Activated CD4-positive, alpha-beta T cell treated with anti-CD3 and anti-CD28 coated beads, Interleukin-2, amount 10 ng/mL, durations not matched to agents 24 days and 14 days (primary cell): ENCODE measurements at places on chromosomes 12 and 14. TPM values are rescaled to one million over a fixed set of nuclear protein-coding genes. Genes with fewer than 3 reads are reported as not detected.
A peak's percentile ranks its signal among the peaks of the same experiment; 100 is the strongest.

SYCP3 gene
- 0.44 and 0.50 TPM in 2 replicates for total RNA-seq

LPCAT3 gene
- 29.2 and 29.5 TPM in 2 replicates for total RNA-seq

GRCh38 chr12:17928708-17929366, 161.2 kb downstream of the RERGL start:
- H3K36me3 ChIP-seq: no peaks in the 10 kb centered on the region
- no peaks in the 10 kb centered on the region for H3K4me1 ChIP-seq
- no peaks in the 10 kb centered on the region for H3K27me3 ChIP-seq
- DNase-seq: no peak

- no peaks in the 10 kb centered on the region for H3K36me3 ChIP-seq
- H3K4me3 ChIP-seq: no peak overlapping the region
- no peak for DNase-seq
These were observed 94.5 kb downstream of the CACNA1C start for GRCh38 chr12:2147335-2147734.

DNA sequence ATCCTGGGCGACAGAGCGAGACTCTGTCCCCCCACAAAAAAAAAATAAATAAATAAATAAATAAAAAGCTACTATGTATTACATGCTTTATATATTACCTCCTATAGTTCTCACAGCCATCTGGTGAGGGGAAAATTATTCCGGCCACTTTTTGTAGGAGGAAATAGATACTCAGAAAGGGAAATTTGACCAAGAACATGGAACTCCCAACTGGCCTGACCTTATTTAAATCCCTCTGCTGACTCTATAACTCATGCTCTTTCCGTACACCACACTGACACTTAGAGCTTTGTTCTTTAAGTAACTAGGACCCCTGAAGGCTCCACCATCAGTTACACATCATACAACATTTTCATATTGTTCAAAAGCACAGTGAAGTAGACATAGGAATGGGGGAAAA, 2.2 kb upstream of the MMP19 start:
- H3K27me3 ChIP-seq: peaks cover 7% of the 10 kb centered on the region
- no peak for DNase-seq
- H3K4me3 ChIP-seq: no peak overlapping the region
- H3K36me3 ChIP-seq: no peaks in the 10 kb centered on the region
- H3K4me1 ChIP-seq: peaks cover 10% of the 10 kb centered on the region
- no peak overlapping the region for H3K27ac ChIP-seq

DNA sequence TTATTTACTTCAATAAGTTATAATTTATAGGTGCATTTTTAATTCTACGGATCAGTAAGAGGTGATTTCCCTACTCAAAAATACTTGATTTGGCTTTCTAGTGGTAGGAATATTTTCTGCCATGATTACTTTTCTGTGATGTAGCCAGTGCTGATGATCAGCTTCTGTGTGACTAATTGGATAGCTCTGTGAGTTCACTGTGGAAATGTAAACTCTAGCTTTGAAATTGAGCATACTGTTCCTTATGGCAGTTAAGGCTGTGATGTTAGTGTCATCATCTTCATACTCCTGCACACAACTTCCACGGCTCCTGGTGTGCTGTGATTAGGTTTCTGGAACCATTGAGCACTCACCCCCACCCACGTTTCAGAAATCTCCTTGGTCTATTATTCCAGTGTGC, 48.2 kb downstream of the PLEKHA5 start:
- H3K27me3 ChIP-seq: no peaks in the 10 kb centered on the region
- H3K4me1 ChIP-seq: no peaks in the 10 kb centered on the region
- H3K36me3 ChIP-seq: no peaks in the 10 kb centered on the region

GRCh38 chr12:32535288-32535999, 136.1 kb downstream of the FGD4 start:
- DNase-seq: no peak
- H3K4me3 ChIP-seq: peak overlapping the region; percentile 13
- H3K4me1 ChIP-seq: peaks cover 3% of the 10 kb centered on the region
- H3K27me3 ChIP-seq: peaks cover 29% of the 10 kb centered on the region

DNA sequence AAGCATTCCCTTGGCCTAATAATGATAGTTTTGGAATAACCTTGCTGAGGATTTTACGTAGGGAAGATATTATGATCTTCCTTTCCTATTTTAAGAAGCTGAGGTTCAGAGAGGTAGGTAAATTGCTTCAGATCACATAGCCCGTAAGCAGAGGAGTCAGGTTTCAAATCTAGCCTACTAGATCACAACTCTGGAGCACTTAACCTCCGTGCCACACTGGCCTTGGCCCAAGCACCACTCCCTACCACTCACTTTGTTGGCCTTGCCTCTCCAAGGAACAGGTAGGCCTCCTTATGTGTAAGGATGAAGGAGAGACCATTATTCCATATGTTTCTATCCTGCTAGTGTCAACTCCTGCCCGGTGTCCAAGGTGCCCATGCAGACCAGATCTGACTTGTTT, 12.4 kb upstream of the ACOT1 start:
- DNase-seq: no peak
- no peaks in the 10 kb centered on the region for H3K36me3 ChIP-seq
- no peak overlapping the region for H3K4me3 ChIP-seq
- no peak overlapping the region for H3K27ac ChIP-seq
- peaks cover 2% of the 10 kb centered on the region for H3K27me3 ChIP-seq

GRCh38 chr12:42770261-42770660, 180.7 kb upstream of the PRICKLE1 start:
- no peak for DNase-seq
- H3K4me3 ChIP-seq: no peak overlapping the region
- no peaks in the 10 kb centered on the region for H3K27me3 ChIP-seq
- H3K27ac ChIP-seq: no peak overlapping the region
- no peaks in the 10 kb centered on the region for H3K4me1 ChIP-seq
- H3K36me3 ChIP-seq: no peaks in the 10 kb centered on the region

GRCh38 chr14:59698793-59699192, 122.2 kb upstream of the CCDC175 start:
- no peak overlapping the region for H3K27ac ChIP-seq
- H3K36me3 ChIP-seq: no peaks in the 10 kb centered on the region
- H3K4me3 ChIP-seq: no peak overlapping the region
- H3K27me3 ChIP-seq: peaks cover 1% of the 10 kb centered on the region
- DNase-seq: no peak

GRCh38 chr12:39587225-39587624, 32.4 kb downstream of the ABCD2 start:
- no peak overlapping the region for H3K27ac ChIP-seq
- peak; percentile 66 for DNase-seq
- H3K4me1 ChIP-seq: peaks cover 12% of the 10 kb centered on the region
